Vagina (tissue), 2 donors: ENCODE measurements at places on chromosomes 6 and 20.

DNA sequence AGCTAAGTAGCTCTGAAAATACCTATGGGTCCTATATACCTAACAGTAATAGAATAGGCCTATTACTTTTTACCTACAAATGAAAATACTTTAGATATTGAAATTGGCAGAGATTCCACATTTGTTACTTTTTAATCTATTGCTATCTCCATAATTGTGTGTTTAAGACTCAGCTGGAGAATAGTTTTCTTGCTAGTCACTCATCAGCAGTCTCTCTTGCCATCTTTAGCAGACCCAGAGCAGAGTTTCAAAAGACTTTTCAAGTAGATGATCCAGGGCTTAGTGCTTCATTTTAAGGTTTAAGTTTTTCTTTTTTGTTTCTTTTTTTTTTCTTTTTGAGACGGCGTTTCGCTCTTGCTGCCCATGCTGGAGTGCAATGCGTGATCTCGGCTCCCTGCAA is 12.9 kb downstream of the ANKS1A start:
- no peak for DNase-seq

GRCh38 chr6:149910721-149911151 is 12.2 kb downstream of the RAET1G start:
- DNase-seq: no peak

DNA sequence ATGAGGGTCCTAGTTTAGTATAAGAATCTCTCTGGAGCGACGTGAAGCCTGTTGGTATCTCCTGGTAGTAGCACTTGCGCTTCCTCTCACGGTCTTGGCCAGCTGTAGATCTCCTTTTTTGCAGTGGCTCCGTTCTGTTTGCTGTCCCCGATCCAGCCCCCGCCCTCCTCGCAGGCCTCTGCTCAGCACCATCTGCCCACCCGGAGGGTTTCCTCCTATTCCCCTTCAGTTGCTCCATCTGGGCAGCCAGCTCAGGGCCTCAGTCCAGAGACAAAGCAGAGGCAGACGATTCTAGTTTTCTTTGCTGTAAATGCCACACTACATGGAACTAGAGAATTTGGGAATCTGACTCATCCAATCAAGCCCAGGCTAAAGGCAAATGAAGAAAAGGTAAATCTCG is 126.6 kb downstream of the TIAM2 start:
- DNase-seq: no peak

GRCh38 chr20:55755861-55756260 is 249.5 kb downstream of the CBLN4 start:
- DNase-seq: no peak

- no peak for DNase-seq
Measured at GRCh38 chr6:18447552-18447951, 60.4 kb downstream of the RNF144B start.

GRCh38 chr20:61949363-61949713 is 116.3 kb downstream of the TAF4 start:
- no peak for DNase-seq

GRCh38 chr6:67736816-67737215 is 898.3 kb upstream of the ADGRB3 start:
- DNase-seq: no peak

- no peak for DNase-seq
Measured at GRCh38 chr6:5995658-5995948, 11.1 kb downstream of the NRN1 start.

DNA sequence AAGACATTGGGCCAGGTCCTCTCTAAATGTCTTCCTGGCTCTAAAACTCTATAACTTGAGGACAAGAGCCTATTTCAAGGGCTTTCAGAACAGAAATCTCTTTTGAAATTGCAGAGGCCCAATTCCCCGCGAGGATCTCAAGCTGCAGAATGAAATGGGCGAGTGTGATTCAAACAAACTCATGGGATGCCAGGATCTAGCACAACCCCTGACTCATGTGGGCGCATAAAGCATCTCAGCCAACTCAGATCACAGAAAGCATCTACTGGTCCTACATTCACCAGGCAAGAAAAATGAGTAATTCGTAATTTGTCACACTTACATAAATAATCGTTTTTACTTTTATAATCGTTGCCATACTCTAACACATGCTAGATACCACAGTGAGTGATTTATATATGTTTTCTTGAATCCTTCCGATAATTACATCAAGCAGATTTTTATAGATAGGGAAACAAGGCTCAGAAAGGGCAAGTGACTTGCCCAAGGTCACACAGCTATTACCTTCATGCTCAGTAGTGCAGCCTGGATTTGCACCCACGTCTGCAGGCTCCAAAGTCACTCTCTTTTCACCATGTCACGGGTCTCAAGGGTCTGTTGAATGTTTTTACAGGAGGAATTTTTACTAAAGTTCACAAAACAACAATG is 26.2 kb downstream of the FOXF2 start:
- DNase-seq: no peak

DNA sequence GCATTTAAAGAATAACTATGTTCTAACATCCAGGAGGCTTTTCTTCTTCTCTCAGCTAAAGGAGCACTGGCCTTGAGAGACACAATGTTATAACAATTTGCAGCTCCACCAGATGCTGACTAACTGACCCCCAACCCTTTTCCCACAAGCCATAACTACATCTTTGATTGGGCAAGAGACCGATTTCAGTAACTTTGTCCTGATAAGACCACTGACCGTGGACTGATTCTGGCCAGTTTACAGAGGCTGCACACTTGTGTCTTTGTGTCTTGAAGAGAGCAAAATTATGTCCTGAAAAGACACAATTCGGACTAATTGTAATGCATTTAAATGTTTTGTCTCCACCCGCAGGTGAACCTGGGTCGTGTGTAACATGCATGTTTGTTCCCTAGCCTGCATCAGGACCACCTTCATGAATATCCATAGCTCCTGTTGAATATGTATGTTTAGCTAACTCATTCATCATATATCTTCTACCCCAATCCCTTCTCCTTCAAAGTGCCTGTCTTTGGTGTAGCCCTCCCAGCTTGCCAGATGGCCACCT is 22.3 kb downstream of the ABRACL start:
- no peak for DNase-seq

- DNase-seq: no peak
Measured at GRCh38 chr6:4270001-4270400, 134.6 kb upstream of the ECI2 start.

GRCh38 chr6:118546164-118546879 is 1.8 kb upstream of the PLN start:
- DNase-seq: no peak

DNA sequence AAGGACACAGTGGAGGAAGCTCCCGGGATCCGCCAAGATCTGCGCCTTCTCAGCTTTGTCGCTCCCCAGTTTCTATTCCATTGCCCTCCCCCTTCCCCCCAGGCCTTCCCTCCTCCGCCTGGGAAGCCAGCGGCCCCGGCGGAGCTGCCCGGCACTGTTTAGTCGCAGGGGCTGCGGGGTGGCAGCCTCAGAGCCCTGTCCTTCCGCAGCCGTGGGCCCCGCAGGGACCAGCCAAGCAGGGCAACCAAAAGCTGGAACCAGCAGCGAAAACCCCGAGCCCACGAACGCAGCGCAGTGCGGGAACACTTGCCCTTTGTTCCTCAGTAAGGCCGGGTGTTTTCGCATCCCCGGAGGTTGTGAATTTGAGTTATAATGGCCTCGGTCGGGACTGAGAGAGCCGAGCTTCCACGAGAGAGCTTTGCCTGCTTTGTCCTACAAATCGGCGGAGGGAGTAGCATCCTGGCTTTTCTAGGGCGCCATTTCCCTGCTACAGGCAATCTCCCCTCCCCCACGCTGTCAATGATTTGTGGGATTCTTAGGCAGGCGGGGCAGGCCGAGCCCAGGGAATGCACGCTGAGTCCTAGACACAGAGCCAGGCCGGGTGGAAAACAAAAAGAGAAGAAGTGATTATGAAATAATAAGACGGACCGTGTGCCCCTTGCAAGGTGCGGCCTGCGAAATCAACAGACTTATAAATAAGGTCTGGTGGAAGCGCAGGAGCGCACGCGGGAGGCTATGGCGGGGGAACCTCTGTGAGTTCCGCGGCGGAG is 4.0 kb upstream of the TUBB2B start:
- no peak for DNase-seq

DNA sequence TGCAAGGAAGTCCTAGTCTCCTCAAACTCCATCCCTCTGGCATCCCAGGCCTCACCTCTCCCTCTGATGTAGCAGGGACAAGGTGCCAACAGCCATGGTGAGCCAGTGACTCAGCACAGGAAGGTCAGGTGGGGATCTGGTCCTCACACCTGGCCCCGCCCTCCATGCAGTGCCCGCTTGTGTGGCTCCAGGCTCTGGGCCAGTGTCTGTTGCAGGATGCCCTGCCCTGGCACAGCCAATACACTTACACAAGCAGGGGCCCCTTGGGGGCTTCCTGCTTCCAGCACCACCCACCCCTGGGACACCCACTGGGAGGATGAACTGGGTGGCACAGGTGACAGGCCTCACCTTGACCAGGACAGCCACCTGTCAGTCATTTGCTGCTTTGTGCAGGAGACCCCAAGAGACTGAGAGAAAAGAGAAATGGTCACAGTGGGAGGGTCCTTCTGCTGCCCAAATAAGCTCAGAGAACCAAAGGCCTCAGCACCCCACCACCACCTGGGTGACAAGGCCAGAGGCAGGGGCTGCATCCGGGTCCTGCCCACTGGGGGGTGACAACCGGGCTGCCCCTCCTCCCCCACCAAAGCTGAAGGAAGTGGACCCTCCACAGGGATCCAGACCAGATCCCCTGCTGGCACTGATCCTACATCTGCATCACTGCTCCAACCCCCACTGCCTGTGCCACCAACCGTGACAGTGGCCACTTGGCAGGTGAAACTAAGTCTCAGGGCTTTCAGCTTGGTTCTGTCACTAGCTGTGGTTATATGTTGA is 658.8 kb upstream of the DEFB115 start:
- no peak for DNase-seq
